ENCODE measurements at places on chromosomes 5 and 9.

GRCh38 chr5:68652534-68652965, 437.0 kb downstream of the PIK3R1 start:
- DNase-seq, result no peak

- no peak for DNase-seq
Observed at GRCh38 chr5:116359592-116359991, 215.0 kb downstream of the SEMA6A start.

DNA sequence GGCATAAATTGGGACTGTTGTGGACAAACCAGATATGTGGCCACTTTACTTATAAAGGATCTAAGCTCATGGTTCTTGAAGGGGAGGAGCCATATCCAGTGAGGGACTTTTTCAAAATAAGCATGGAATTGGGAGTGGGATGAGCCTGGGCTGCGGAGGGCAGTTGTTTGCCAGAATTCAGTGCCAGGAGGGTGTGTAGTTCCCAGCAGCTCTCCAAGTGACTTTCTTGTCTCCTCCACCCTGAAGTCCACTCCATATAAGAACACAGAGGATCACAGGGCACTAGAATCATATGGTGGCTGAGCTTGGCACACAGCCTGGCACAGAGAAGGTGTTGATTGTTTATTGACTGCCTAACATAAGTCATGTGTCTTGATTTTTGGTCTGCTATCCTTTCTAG, 121.1 kb downstream of the CAVIN4 start:
- no peak for DNase-seq

DNA sequence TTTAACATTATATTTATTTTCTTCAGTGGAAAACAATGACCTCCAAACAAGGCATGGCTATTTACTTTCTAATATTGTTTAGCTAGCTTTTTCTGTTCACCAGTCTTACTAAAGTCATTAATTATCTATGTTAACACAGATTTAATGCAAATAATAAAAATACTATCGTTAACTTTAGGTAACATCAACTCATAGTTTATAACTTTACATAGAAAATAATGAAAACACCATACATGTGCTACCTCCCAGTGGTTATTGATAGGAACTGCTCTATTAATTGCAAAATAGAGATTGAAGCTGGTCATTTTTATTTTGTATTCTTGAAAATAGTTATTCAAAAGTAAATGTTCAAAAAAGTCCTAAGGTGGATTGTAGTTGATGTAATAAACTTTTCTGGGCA, 78.3 kb upstream of the HCN1 start:
- no peak for DNase-seq

DNA sequence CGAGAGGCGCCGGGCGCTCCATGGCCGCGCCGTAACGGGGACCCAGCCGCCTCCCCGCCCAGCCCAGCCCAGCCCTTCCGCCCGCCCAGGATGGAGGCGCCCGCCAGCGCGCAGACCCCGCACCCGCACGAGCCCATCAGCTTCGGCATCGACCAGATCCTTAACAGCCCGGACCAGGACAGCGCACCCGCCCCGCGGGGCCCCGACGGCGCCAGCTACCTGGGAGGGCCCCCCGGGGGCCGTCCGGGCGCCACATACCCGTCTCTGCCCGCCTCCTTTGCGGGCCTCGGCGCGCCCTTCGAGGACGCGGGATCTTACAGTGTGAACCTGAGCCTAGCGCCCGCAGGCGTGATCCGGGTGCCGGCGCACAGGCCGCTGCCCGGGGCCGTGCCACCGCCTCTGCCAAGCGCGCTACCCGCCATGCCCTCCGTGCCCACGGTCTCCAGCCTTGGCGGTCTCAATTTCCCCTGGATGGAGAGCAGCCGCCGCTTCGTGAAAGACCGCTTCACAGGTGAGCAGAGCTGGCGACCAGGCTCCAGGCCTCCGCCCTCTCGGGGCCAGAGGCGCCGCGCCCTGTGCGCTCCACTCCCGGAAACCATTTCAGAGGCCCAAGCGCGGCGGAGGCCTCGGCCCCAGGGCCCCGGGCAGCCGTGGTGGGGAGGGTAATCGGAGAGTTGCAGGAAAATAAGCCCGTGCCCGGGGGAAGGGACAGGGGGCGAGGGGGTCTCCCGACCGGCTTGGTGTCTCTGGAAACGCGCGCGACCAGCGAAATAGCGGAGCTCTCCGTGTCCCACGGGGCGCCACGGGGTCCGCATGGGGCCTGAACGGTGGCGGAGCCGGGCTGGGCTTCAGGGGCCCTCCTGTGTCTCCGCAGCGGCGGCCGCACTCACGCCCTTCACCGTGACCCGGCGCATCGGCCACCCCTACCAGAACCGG, 496 bp downstream of the TLX3 start:
- DNase-seq, result no peak

DNA sequence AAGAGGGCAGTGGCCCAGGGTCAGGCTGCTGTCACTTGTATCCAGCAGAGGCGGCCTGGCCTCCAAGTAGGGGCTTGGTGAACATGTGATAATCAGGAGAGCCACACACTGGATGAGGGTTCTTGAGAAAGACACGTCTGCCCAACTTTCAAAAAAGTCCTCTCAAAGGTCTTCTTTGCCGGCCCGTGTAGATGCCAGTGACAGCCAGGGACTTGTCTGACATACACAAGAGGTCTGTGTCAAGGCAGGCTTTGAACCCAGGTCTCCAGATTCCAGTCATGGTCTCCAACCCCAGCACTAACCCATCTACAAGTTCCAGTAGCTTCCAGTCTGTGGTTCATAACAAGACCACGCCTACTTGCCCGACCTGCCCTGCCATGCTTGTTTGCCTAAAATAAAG, 7.9 kb upstream of the AMBP start:
- no peak for DNase-seq

DNA sequence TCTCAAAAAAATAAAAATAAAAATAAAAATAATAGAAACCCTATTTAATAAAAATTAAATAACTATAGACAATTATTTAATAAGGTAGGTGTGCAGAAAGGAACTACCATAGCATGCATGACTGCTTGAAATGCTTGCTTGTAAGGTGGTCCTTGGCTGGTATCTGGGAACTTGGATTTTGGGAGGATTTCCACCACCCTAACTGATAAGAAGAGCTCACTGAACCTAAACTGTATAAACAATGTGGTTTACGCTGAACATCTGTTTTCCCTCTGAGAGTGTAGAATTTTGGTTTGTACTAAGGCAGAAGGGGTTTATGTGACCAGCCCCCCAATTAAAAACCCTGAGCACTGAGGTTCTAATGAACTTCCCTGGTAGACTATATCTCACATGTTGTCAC, 31.2 kb downstream of the CPLANE1 start:
- DNase-seq, result no peak

GRCh38 chr5:149271195-149271715, 404 bp upstream of the AFAP1L1 start:
- no peak for DNase-seq

GRCh38 chr5:175654807-175655206, 3.1 kb upstream of the HRH2 start:
- peak; percentile 30 for DNase-seq

DNA sequence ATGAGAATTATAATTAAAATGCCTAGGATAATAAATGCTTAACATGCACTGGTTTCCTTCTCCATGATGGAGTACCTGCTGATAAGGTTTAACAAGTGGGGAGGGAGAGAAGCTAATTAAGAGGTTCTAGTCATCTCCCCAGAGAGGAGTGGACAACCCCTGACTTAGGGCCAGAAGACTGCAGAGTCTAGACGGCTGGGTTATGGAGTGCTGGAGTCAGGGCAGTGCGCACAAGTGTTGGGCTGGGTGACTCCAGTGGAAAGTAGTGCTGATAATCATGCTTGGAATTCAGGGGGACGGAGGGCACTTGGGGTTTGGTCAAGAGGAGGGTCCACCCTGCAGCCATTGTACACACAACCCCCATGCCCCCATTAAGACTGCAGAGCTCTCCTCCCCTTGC, 32.8 kb upstream of the TGFBI start:
- no peak for DNase-seq

- no peak for DNase-seq
Observed at GRCh38 chr5:137486707-137487106, 12.4 kb downstream of the SPOCK1 start.

- DNase-seq, result no peak
Observed at GRCh38 chr9:24652181-24652580, 106.5 kb upstream of the IZUMO3 start.

- DNase-seq, result peak; percentile 24
Observed at GRCh38 chr9:70602321-70603019, 188.0 kb upstream of the KLF9 start.

- DNase-seq, result no peak
Observed at GRCh38 chr9:112015149-112015548, 118.5 kb downstream of the UGCG start.

Measured in CD4-positive, alpha-beta T cell (primary cell).